Cardiac muscle cell (in vitro differentiated cells and primary cell): ENCODE measurements at places on chromosomes 3 and 15.
A peak's percentile ranks its signal among the peaks of the same experiment; 100 is the strongest.

DNA sequence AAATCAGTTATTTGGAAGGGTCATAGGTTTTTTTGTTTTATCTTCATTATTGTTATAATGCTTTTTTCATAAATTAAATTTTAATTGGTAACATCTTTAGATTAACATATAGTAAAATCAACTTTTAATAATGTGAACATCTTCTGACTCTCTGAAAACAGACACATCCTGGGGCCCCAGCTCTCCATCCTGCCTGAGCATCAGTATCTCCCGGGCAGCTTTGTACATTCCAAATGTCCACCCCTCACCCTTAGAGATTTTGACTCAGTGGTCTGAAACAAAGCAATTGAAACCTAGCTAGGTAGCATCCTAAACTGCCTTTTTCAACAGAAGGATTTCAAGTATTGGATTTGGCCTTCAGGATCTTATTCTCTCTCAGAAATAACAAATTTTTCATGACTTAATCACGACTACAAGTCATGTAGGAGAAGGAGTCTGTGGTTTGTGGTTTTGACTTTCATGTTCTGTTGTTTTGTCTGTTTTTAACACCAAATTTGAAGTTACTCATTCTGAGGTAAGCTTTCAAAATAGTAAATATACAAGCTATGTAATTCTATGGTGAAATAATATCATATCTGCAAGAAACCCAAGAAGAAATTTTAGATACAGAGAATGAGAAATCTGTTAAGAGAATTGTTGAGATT is 147.3 kb upstream of the UBE2E2 start:
- DNase-seq: no peak

GRCh38 chr15:79041601-79042168 is 48.9 kb downstream of the RASGRF1 start:
- no peak for DNase-seq

- DNase-seq: peak; percentile 43
These were observed 8.9 kb upstream of the TMEM202 start for GRCh38 chr15:72389231-72389630.

DNA sequence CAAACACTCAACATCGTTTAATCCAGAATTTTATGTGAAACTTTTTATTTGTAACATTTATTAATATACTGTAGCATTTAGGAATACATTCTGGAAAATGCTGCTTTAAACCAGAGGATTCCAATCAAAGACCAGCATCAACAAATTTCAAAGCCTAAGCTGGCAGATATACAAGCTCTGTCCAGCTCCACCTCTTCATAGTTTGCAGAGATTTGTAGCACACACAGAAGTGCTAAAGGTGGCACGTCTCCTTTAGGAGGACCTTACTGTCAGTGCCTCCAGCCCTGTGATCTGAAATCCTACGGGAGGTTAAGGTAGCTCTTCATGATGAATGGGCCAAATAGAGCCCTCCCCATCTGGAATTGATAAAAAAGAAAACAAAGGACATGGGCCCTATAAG is 329.7 kb upstream of the NECTIN3 start:
- no peak for DNase-seq

GRCh38 chr3:14299767-14300166 is 102.6 kb upstream of the SLC6A6 start:
- DNase-seq: no peak

- no peak for DNase-seq
These were observed 59.0 kb upstream of the PLCL2 start for GRCh38 chr3:16825617-16826204.

DNA sequence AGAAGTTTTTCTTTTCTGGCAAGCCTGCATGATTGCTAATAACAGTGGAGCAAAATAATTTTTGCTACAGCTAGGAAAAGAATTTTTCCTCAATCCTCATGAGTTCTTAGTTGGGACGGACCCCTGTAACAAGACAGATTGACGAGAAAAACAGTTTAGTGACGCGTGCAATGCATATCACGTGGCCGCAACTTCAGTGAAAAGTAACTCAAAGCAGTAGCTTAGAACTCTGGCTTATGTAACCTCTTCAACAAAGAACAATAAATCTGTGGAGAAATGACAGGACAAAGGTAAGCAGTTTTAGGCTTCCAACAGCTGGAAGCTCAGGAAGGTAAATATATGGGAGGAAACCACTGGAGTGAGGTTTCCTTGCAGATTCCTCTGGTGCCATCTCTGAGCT is 19.7 kb downstream of the FAM107A start:
- no peak for DNase-seq

GRCh38 chr15:58015565-58015964 is 49.9 kb downstream of the ALDH1A2 start:
- DNase-seq: no peak

DNA sequence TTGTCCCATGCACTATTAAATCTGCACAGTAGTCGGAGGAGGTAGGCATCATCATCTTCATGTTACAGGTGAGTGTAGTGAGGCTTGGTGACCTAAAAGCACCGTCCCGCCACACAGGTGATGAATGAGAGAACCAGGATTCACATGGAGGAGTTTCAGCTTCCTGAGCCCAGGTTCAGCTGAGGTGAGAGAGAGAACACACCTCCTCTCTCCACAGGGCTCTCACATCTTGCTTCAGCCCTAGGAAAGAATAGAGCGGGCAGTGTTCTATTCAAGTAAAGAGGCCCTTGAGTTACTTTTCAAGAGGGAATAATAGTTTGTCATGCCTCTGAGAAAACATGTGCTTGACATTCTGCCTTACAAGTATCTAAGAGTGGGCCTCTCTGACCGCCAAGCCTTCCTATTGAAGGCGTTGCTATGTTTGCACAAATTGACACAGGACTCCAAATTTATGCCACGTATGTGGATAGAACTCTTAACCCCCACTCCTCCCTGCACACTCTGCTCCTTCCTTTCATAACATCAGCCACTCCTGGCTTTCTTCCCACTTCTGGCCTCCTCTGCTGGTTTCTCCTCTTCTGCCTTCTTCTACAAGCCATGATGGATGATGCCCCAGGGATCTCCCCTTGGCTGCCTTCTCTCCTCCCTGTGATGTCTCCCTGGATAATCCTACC is 138.3 kb upstream of the ABHD17C start:
- DNase-seq: peak; percentile 33

GRCh38 chr3:66463054-66463631 is 37.7 kb downstream of the LRIG1 start:
- no peak for DNase-seq

DNA sequence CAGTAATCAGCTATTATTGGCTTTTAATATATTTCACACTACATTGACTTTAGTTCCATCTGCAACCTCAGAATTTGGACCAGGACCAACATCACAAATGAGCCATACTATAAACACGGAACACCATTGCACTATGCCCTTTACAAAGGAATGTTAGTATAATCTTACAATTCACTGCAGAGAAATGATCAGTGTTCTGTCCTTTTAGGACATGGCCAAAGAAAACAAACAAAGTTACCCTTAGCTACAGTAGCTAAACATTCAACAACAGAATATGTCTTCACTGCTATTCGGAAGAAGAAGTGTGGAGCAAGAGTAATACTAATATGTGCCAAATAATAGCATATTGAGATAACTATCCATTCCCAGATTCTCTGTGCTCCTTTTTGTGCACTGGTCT is 90.4 kb downstream of the NAALADL2 start:
- no peak for DNase-seq

GRCh38 chr3:186213946-186214345 is 105.1 kb upstream of the ETV5 start:
- no peak for DNase-seq

GRCh38 chr3:39917065-39917773 is 107.8 kb downstream of the MYRIP start:
- no peak for DNase-seq

DNA sequence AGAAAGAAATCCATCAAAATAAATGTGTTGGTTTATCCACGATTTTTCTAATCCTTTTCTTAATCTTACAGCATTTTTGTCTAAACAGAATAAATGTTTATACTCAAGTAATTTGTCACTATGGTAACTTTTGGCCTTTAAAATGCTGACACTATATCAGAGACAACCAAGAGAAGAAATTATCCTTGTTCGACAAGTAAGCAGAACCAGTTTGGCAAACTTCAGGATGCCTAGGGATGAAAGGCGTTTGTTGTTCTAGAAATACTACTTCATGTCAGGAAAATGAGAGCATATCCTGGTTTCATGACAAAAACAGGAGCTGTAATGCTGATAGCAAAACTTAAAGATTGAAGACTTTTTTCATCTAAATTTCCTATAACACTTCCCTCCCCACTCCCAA is 308.0 kb upstream of the ATP11B start:
- no peak for DNase-seq

- no peak for DNase-seq
These were observed 16.5 kb upstream of the FGF7 start for GRCh38 chr15:49406352-49407118.

GRCh38 chr3:17514597-17514996 is 227.8 kb downstream of the TBC1D5 start:
- no peak for DNase-seq

GRCh38 chr3:45778761-45779201 is 17.6 kb downstream of the SLC6A20 start:
- DNase-seq: no peak

- DNase-seq: no peak
These were observed 178.1 kb downstream of the POTEB3 start for GRCh38 chr15:21261965-21262850.

- peak; percentile 40 for DNase-seq
These were observed 1.3 kb downstream of the FRMD5 start for GRCh38 chr15:44193651-44194322.

GRCh38 chr3:194167480-194168282 is 31.7 kb downstream of the HES1 start:
- no peak for DNase-seq

GRCh38 chr3:138450704-138451424 is 16.4 kb downstream of the ESYT3 start:
- no peak for DNase-seq

DNA sequence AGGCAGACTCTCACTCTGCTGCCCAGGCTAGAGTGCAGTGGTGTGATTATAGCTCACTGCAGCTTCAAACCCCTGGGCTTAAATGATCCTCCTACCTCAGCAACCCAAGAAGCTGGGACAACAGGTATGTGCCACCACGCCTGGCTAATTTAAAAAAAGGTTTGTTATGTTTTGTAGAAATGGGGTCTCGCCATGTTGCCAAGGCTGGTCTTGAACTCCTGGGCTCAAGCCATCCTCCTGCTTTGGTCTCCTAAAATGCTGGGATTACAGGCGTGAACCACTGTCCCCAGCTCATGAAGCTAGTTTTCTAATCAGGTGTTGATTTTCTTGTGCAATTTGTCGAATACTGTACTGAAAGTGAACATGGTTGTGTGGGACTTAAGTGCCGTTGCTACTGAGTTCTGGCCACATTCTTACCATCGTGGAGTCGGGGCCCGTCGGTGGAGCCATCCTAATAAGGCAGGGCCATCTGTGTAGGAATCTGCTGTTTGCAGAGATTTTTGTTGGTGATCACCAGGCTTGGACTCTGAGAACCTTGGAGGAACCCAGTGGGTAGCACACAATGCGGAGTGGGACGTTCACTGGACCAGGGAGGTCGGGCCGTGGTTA is 193.2 kb downstream of the GOLGA6L6 start:
- DNase-seq: no peak

GRCh38 chr3:185781759-185782158 is 43.1 kb downstream of the IGF2BP2 start:
- DNase-seq: no peak

DNA sequence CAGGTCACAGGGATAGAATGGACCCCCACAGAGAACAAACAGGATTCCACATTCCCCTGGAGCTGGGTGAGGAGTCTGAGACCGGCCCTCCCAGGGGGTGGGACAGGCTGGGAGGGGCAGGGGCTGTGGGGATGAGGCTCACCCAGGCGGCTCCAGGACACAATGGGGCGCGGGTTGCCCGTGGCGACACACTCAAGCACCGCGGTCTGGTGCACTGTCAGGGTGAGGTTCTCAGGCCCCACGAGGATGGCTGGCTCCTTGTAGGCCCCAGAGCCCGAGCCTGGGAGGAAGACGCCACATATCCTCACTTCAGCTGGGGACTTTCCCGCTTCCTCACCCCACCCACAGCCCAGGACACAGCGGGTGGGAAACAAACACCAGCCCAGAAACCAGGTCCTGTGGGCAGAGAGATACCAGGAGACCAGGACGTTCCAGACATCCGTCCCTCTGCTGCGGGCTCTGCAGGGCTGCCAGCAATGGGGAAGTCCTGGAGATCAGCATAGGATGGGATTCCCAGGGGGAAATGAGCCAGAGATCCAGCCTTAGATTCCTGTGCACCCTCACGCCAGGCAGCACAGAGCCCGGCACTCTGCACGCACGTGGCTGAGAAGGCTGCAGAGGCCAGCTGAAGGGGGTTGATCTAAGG is 30.2 kb downstream of the RNU5B-1 start:
- no peak for DNase-seq

- DNase-seq: no peak
These were observed 60.4 kb downstream of the CACNA2D2 start for GRCh38 chr3:50442945-50443579.

GRCh38 chr3:177816667-177817208 is 619.5 kb upstream of the TBL1XR1 start:
- DNase-seq: no peak
